ENCODE measurements at places on chromosomes 2 and 18. TPM values are rescaled to one million over a fixed set of nuclear protein-coding genes. Genes with fewer than 3 reads are reported as not detected.
A peak's percentile ranks its signal among the peaks of the same experiment; 100 is the strongest.

The ADGRF3 gene
- 2.7 TPM for polyA plus RNA-seq

The REEP1 gene
- 4.1 TPM for polyA plus RNA-seq

The SP100 gene
- polyA plus RNA-seq: 22.9 TPM

DNA sequence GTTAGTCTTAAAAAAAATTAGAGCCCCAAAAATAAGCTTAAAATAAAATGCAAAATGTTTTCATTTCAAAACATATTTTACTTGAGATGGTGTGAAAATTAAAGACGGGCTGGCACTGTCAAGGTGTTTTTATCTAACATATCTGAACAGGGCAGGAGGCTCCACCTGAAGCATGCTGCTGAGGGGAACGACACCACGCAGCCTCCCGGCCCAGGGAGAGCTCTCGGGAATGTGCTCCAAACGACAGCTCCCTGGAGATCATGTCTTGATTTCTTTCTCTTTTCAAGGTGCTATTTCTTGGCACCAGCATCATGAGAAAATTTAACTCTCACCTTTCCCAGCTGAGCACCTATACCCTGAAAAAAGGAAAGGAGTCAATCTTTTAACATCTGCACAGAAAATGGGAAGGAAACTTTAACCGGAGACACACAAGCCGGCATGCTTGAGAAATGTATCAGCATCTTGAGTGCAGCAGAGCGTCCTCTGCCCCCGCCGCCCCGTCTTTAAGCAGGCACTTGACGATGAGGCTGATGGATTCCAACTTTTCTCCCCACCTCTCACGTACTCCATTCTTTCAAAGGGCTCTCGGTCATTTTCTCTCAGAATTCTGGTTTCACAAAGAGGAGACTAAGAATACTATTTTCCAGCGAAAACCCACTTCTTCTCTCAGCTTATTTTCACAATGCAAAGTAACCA lies 56.6 kb downstream of the EIPR1 start:
- DNase-seq: no peak

- no peak for DNase-seq
These were observed 101.0 kb downstream of the BCL2L11 start for GRCh38 chr2:111221701-111222100.

DNA sequence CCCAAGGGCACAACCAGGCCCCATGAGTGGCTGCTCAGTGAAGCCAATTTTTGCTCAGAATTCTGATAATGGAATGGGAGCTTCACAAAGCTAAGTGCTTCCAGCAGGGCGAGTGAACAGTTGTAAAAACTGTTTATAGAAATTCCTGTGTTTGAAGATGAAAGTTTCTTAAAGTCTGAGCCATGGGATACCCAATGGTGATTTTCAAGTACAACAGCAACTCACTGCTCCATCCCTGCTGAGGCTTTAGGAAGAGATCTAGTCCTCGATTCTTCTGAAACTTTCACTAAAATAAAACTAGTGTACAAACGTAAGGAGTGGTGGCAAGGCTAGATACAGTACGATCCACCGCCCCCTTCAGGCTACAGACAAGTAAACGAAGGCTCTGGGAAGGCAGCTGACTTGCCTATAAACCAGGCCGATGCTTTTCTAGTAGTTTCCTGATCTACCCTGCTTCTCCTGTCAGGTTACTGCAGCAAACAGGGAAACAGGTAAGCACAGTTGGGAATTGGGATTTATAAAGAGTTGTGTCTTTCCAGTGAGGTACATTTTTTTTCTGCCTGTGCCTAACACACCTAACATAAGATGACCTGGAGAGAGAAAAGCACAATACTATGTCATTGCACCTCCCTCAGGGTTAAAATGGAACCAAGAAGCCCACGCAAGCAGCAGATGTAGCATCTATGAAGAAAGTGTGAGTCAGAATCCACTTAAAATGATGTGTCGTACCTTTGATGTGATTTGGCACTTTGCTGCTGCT lies 108.7 kb downstream of the UXS1 start:
- DNase-seq: no peak

DNA sequence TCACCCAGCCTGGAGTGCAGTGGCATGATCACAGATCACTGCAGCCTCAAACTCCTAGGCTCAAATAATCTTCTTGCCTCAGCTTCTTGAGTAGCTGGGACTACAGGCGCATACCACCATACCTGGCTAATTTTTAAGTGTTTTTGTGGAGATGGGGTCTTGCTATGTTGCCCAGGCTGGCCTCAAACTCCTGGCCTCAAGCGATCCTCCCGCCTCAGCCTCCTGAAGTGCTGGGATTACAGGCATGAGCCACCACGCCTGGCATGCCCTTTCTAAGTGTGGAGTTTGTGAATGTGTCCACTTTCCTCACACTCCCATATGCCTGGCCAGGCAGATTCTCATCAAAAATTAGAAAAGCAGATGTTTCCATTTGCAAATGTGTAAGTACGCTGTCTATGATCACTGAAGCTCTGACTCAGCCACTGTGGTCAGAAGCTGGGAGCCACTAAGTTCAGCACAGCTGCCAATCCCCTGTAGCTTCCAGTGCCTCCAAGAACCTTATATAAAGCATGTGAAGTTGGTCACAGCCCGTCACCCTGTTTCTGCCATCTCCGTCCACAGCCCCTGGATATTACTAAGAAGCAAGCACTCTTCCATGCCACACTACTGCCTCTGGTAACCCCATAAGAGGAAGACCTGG lies 155.4 kb downstream of the FAM210A start:
- DNase-seq: no peak

- no peak for DNase-seq
These were observed 13.0 kb upstream of the SULT1C4 start for GRCh38 chr2:108364676-108365297.

GRCh38 chr2:113703386-113704299 lies 52.8 kb downstream of the SLC35F5 start:
- peak; percentile 41 for DNase-seq

- no peak for DNase-seq
These were observed 1.1 kb downstream of the PREB start for GRCh38 chr2:27133195-27133875.

GRCh38 chr2:234996069-234996940 lies 44.5 kb downstream of the SH3BP4 start:
- no peak for DNase-seq
